ENCODE measurements at places on chromosomes 3 and 15.

GRCh38 chr3:50480471-50480870 is 23.0 kb downstream of the CACNA2D2 start:
- no peak for DNase-seq

DNA sequence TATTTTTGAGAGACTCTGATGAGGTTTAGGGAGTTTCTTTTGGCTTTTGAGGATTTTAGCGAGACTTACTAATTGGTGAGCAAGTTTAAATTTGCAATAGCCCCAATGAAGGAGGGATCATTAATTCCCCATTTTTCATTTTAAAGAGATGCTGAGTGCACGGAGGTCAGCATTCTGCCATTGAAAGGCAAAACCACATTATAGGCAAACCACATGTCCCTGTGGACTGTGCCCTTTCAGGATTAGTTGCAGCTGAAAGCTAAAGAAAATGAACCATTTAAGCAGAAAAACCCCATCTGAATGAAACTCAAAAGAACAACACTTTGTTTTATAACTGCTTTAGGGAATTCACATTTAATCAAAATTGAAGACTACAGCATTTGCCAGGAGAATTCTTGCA is 246.5 kb downstream of the PDZRN3 start:
- DNase-seq: no peak

DNA sequence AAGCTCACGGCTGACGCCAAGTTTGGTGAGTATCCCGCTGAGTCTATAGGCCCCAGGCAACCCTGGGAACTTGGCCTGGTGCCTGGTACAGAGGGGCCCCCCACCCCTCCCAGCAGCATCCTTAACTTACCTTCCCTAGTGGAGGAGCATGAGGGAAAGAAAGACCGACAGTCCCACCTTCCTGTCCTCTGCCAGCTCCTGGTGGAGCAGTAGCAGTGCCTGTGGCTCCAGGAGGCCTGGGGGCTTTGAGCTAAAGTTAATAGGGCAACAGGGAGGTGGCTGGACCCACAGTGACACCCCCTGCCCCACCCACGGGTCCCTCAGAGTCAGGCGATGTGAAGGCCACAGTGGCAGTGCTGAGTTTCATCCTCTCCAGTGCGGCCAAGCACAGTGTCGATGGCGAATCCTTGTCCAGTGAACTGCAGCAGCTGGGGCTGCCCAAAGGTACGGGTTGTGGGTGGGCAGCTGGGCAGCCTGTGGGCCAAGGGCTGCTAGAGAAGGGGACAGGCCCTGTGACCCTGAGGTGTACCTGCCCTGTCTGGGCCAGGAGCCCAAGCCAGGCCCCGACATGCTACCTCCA is 2.9 kb downstream of the COMMD4 start:
- DNase-seq: no peak

- no peak for DNase-seq
Observed at GRCh38 chr3:51637941-51638471, 33.0 kb upstream of the TEX264 start.

DNA sequence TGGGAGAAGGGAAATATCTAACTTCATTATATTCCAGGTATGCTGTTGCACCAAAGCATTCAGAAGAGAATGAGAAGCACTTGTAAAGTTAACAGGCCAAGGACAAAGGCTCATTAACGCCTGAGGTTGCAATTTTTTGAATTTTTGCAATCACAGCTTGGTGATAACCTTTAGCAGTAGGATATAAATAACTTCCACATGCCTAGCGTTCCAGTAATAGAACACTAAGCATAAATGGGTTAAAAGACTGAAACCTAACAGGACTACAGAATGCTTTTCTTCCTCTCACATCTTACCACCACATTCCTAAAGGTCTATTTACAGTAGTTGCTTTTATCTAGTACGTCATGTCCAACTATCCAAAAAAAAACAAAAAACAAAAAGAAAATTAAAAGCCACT is 57.4 kb upstream of the IMPG2 start:
- no peak for DNase-seq

DNA sequence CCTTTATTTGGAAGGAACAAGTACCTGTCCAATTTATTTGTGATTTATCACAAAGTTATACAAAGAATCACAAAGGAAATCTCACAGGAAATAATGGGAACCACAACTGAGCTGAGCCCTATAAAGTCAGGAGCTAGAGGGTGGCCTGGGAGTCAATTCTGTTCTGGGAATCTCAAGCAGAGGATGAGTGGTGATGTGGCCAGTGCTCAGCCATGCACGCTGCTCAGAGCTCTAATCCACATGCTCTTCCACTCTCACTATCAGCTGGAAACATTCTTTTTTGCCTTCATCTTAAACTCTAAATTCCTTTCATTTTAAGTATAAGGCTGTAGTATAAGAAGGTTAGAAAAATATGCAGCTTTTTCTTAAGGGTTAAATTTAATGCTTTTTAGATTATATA is 36.6 kb downstream of the UACA start:
- DNase-seq: no peak

- DNase-seq: no peak
Observed at GRCh38 chr3:10716964-10717363, 99.1 kb upstream of the SLC6A11 start.

GRCh38 chr3:16916840-16917239 is 32.1 kb downstream of the PLCL2 start:
- DNase-seq: no peak

GRCh38 chr15:39835550-39835949 is 52.9 kb upstream of the FSIP1 start:
- no peak for DNase-seq

DNA sequence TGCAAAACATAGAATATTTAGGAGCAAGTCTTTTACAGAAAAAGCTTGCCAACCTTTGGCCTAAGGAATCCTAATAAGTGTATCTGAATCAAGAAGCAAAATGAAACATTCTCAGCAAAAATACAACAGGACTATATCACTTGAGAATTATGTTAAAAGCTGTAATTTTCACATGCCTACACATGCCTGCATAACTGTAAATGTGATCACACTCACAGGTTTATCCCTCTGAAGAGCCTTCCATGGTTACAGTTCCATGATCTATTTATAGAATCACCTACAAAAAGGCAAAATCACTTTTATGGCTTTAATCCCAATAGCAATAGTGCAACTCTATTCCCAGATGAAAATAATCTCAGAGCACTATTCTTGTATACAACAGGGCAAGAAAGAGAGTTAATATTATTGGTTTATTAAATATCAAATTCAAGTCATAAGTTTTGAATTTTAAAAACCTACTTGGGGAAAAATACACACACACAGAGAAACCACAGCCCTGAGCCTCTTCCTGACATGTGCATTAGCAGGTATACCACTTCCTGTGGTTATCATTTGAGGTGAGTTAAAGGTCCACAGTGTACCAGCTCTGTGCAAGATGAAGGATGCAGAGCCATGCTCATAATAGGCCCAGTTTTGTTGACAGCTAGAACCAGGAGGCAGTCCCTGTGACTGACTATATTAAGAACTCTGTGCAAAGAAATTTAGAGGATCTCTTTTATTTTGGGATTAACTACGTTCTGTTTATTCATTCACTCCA is 252.5 kb upstream of the TGFBR2 start:
- DNase-seq: peak; percentile 52

GRCh38 chr15:38192496-38192895 is 60.1 kb upstream of the SPRED1 start:
- no peak for DNase-seq

DNA sequence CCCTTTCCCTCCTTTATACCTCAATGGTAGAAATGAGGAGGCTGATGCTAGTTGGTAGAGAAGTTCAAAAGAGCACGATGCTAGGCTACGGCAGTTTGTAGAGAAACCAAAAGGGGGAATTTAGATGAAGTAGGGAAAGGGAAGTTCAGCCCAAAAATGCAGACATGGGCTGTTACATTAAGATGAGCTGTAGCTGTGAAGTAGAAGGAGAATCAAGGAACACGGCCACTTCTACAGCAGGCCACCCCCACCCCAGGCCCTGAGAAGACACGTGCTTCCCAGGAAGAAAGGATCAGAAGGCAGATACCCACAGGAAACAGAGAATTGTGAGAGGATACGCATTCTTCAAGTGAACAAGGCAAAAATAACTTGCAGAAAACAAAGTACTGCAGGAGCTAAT is 2.1 kb upstream of the PARP14 start:
- no peak for DNase-seq

GRCh38 chr3:152375546-152375945 is 106.8 kb downstream of the MBNL1 start:
- no peak for DNase-seq

GRCh38 chr15:50925281-50925680 is 16.8 kb downstream of the AP4E1 start:
- no peak for DNase-seq

DNA sequence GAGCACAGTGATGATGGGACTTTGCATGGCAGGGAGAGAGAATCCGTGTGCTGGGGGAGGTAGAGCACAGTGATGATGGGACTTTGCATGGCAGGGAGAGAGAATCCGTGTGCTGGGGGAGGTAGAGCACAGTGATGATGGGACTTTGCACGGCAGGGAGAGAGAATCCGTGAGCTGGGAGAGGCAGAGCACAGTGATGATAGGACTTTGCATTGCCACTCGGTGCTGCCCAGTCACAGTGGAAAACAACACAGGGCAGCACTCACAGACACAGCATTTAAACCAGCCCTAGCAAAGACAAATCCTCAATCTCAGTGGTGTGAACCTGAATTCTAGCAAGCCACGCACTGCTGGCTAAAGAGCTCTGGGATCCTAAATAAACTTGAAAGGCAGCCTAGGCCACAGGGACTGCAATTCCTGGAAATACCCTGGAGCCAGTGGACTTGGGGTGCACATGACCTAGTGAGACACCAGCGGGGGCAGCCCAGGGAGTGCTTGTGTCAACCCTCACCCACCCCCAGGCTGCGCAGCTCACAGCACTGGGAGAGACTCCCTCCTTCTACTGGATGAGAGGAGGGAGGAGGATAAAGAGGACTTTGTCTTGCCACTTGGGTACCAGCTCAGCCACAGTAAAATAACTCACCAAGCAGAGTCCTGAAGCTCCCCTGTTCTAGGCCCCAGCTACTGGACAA is 23.4 kb upstream of the TNK2 start:
- DNase-seq: no peak

- DNase-seq: no peak
Observed at GRCh38 chr3:36827133-36827532, 62.8 kb upstream of the DCLK3 start.

- DNase-seq: no peak
Observed at GRCh38 chr15:43382310-43382709, 11.4 kb downstream of the TUBGCP4 start.

DNA sequence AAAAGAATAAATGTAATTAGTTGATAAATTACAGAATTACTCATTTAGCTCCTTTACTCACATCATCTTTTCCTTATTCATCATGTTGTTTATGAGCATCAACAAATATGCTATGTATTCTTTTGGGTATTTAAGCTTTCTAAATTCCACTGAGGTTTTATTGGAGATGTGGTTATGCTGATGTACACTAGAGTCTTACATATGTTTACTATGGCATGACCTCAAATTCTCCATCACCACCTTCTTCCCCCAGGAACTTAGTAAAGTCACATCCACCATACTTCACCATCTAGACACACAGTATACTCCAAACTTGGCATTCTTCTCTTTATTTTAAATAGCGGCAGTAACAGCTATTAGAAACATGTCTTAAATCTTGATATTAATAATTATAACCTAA is 74.1 kb upstream of the MELTF start:
- DNase-seq: no peak

DNA sequence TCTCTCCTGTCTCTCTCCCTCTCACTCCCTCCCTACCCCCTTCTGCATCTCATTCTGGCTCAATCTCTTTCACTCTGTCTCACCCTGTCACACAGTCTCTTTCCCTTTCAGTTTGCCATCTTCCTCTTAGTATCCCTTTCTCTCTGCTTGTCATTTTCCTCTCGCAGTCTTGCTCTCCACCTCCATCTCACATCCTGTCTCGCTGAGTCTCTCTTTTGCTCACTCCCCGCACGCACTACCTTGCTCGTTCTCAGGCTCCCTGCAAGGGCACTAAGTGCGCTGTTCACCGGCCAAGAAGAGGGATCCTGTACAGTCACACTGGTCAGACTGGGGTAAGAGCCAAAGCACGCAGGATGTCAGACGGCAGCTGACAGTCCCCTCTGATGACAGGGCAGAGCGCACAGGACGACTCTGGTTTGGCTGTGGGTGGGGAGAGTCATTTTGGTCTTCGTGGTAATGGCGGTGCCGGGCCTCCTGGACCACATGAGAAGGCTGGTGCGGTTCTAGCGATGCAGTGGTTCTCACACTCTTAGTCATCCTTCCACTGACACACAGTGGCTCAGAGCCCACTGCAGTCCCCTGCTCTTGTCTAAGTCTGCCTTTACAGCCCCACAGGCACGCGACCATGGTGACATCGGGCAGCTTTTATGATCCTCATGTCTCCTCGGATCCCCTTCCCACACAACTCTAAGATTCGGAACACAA is 356.8 kb downstream of the FOXP1 start:
- peak; percentile 73 for DNase-seq

DNA sequence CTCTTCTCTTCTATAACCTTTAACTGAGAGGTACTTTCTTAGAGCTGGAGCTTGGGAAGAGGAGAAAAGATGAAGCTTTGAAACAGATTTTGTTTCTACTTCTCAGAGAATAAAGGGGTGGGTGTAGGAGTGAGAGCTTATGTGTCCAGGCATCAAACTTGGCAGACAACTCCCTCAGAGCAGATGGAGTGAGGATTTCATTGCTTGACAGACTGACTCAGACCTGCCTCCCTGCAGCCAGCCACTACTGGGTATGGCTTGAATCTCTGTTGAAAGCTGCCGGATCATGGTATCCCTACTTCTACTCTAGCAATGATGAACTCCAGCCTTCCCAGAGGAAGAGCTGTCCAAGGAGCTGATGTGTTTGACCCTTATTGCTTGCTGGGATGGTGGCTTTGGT is 36.7 kb downstream of the SYN2 start:
- no peak for DNase-seq

GRCh38 chr15:85331655-85332285 is 48.6 kb upstream of the AKAP13 start:
- DNase-seq: no peak

DNA sequence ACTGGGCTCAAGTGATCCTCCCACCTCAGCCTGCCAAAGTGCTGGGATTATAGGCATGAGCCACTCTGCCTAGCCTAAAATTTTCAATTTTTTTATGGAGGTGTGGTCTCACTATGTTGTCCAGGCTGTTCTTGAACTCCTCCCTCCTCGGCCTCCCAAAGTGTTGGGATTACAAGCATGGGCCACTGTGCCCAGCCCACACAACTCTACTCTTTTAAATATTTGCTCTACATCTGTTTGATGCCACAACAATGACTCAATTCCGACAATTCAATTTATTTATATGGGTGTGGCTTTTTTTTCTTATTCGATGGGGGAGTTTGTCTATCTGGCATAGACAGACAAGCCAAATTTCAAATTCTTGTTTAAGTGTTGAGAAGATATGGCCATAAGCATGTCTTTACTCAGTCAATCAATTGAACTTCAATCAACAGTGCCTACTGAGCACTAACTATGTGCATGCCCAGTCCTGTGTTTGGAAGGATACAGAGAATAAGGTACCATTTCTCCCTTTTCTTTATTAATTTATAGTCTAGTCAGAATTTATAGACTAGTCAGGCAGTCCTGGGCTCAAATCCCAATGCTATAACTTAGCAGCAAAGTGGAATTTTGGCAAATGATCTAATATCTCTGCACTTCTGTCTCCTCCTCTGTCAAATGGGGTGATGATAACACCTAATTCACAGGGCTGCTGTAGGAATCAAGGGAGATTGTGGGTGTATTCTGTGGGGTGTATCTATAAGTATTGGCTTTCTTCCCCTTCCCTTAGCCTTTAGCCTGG is 54.6 kb upstream of the PIAS1 start:
- no peak for DNase-seq

GRCh38 chr3:165393461-165393860 is 197.3 kb upstream of the SLITRK3 start:
- no peak for DNase-seq

Data from effector memory CD8-positive, alpha-beta T cell (primary cell).